HFFc6 (cell line): ENCODE measurements at places on chromosomes 4 and X. TPM values are rescaled to one million over a fixed set of nuclear protein-coding genes. Genes with fewer than 3 reads are reported as not detected.

- H3K4me3 ChIP-seq: no peak overlapping the region
- peaks cover 33% of the 10 kb centered on the region for H3K36me3 ChIP-seq
- H3K4me1 ChIP-seq: peaks cover 8% of the 10 kb centered on the region; the same call in 1 of the 2 replicates
- H3K27me3 ChIP-seq: peaks cover 7% of the 10 kb centered on the region
- no peak for DNase-seq
These were observed 41.1 kb downstream of the NELFA start for GRCh38 chr4:1967512-1968149.

GRCh38 chr4:70623323-70623722, 5.2 kb upstream of the ENAM start:
- DNase-seq: no peak
- H3K27ac ChIP-seq: no peak overlapping the region
- peaks cover 2% of the 10 kb centered on the region; the same call in 1 of the 2 replicates for H3K27me3 ChIP-seq
- H3K4me1 ChIP-seq: peaks cover 5% of the 10 kb centered on the region; the same call in 1 of the 2 replicates
- H3K4me3 ChIP-seq: no peak overlapping the region

- no peak overlapping the region for H3K4me3 ChIP-seq
- H3K27me3 ChIP-seq: no peaks in the 10 kb centered on the region
- H3K4me1 ChIP-seq: peaks cover 17% of the 10 kb centered on the region
- H3K27ac ChIP-seq: no peak overlapping the region
These were observed 22.6 kb downstream of the RASSF6 start for GRCh38 chr4:73597594-73597993.

DNA sequence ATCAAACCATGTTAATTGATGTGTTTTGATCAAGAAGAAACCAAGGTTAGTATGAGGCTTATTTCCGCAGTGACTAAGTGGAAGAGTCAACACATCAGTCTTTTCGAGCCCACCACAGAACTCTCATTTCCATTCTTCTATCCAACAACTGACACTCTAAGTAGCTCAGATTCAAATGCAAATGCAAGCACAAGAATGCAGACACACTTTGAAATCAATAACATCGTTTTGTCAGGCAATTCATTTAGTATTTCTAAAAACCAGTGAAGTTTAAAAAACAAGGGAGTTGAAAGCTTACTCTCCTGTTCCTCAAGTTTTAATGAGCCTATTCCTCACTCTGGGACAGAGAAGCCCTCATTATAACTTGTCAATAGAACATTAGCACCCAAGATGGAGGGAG, 433.1 kb downstream of the ZIC3 start:
- no peaks in the 10 kb centered on the region for H3K36me3 ChIP-seq
- no peak overlapping the region for H3K4me3 ChIP-seq
- H3K27ac ChIP-seq: no peak overlapping the region
- H3K27me3 ChIP-seq: no peaks in the 10 kb centered on the region
- DNase-seq: no peak

DNA sequence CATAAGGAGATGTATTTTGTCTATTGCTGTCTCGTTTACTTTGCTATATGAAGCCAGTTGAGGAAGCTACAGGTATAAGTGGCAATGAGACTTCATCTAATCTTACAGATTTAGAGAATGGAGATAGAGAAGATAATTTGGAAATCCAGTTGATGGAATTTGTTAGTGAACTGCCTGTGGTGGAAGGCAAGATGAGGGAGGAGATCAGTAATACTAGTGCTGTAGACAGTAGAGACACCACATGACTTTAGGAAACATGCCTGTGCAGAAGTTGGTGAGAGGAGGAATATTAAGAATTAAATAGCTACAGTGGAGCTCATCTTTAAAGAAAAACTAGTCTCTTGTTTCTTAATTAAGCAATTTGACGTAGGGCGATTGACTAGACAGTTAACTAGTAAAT, 51.3 kb downstream of the RBPJ start:
- no peak overlapping the region for H3K4me3 ChIP-seq
- H3K27ac ChIP-seq: peak overlapping the region; percentile 77
- H3K4me1 ChIP-seq: peaks cover 71% of the 10 kb centered on the region

- DNase-seq: no peak
- peaks cover 36% of the 10 kb centered on the region for H3K4me1 ChIP-seq
- no peaks in the 10 kb centered on the region for H3K27me3 ChIP-seq
- H3K4me3 ChIP-seq: no peak overlapping the region
- H3K27ac ChIP-seq: no peak overlapping the region; the same call in 1 of the 2 replicates
These were observed 8.3 kb upstream of the FAM200B start for GRCh38 chr4:15673337-15673736.

DNA sequence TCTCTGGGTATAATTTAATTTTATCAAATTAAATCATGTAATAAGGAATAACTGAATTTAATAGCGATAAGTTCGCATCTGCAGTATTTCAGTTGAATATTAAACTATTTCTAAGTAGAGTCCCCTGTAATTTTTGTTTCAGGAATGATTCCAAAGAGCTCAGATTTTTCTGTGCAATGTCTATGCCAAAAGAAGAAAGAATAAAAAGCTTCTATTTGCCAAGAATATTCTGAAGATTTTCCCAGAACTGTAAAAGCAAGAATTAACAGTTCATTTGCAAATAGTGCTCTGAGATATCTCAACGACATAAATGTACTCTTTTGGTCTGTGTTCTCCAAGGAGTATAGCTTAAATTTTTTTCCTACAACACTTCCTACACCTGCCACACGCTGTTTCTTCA, 1242.8 kb upstream of the DIAPH2 start:
- H3K4me1 ChIP-seq: no peaks in the 10 kb centered on the region
- no peaks in the 10 kb centered on the region; the same call in 1 of the 2 replicates for H3K27me3 ChIP-seq
- no peak for DNase-seq
- no peaks in the 10 kb centered on the region for H3K36me3 ChIP-seq
- no peak overlapping the region for H3K27ac ChIP-seq
- H3K4me3 ChIP-seq: no peak overlapping the region

- no peak for DNase-seq
- no peaks in the 10 kb centered on the region for H3K36me3 ChIP-seq
- no peaks in the 10 kb centered on the region for H3K27me3 ChIP-seq
- H3K4me3 ChIP-seq: no peak overlapping the region
These were observed 2.9 kb downstream of the NDST4 start for GRCh38 chr4:115110191-115111181.

Gene GPR101
- total RNA-seq: not detected in 3 replicates

Gene GAGE1
- total RNA-seq: not detected in 2 replicates

- H3K27ac ChIP-seq: no peak overlapping the region
- no peak for DNase-seq
- no peaks in the 10 kb centered on the region; the same call in 1 of the 2 replicates for H3K27me3 ChIP-seq
- H3K4me1 ChIP-seq: no peaks in the 10 kb centered on the region
- H3K36me3 ChIP-seq: no peaks in the 10 kb centered on the region
- no peak overlapping the region for H3K4me3 ChIP-seq
These were observed 236.9 kb upstream of the GPC4 start for GRCh38 chrX:133652185-133652584.

DNA sequence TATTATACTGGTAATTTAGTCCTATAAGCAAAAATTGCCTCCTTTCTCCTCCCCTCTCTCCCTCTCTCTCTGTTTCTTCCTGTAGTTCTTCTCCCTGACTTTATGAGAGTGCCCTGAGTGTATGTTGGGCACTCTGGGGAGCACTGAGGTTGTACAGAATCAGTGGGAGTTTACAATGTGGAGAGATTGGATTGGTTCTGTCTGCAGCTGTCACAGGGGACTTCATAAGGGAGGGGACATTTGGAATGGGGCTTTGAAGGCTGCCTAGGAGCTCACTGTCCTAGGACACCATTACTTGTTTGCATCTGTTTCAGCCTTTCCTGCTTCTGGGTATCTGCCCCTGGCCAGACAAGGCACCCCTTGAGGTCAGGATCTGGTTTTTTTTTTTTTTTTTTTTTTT, 22.9 kb downstream of the SH3TC1 start:
- H3K4me3 ChIP-seq: no peak overlapping the region
- no peak overlapping the region for H3K27ac ChIP-seq
- H3K36me3 ChIP-seq: no peaks in the 10 kb centered on the region
- peaks cover 12% of the 10 kb centered on the region for H3K4me1 ChIP-seq
- DNase-seq: no peak

- no peak overlapping the region for H3K27ac ChIP-seq
- H3K4me1 ChIP-seq: no peaks in the 10 kb centered on the region; the same call in 1 of the 2 replicates
- no peaks in the 10 kb centered on the region; the same call in 1 of the 2 replicates for H3K27me3 ChIP-seq
- H3K36me3 ChIP-seq: no peaks in the 10 kb centered on the region
- DNase-seq: peak; percentile 43
These were observed 1.2 kb downstream of the PNPLA4 start for GRCh38 chrX:7925867-7926472.

- H3K27me3 ChIP-seq: no peaks in the 10 kb centered on the region; the same call in 1 of the 2 replicates
- H3K4me1 ChIP-seq: peaks cover 16% of the 10 kb centered on the region
- DNase-seq: no peak
- no peak overlapping the region for H3K4me3 ChIP-seq
- H3K27ac ChIP-seq: no peak overlapping the region
These were observed 51.0 kb downstream of the NSG1 start for GRCh38 chr4:4437798-4438470.

- no peaks in the 10 kb centered on the region for H3K27me3 ChIP-seq
- no peaks in the 10 kb centered on the region for H3K36me3 ChIP-seq
- DNase-seq: no peak
- H3K4me1 ChIP-seq: no peaks in the 10 kb centered on the region
- H3K4me3 ChIP-seq: no peak overlapping the region
These were observed 239.3 kb downstream of the GRIA2 start for GRCh38 chr4:157459785-157460184.

GRCh38 chr4:53476232-53477037, 99.0 kb downstream of the FIP1L1 start:
- H3K27ac ChIP-seq: peak overlapping the region; percentile 97
- peak; percentile 99 for DNase-seq
- peaks cover 5% of the 10 kb centered on the region; the same call in 1 of the 2 replicates for H3K36me3 ChIP-seq
- H3K4me1 ChIP-seq: peaks cover 65% of the 10 kb centered on the region
- H3K4me3 ChIP-seq: peak overlapping the region; percentile 78

- H3K27me3 ChIP-seq: no peaks in the 10 kb centered on the region
- H3K36me3 ChIP-seq: peaks cover 17% of the 10 kb centered on the region; the same call in 1 of the 2 replicates
These were observed 6.9 kb downstream of the UBA1 start for GRCh38 chrX:47200385-47201150.

Gene CA5B
- 4.1 to 8.3 TPM (median 5.1 TPM) in 3 replicates for total RNA-seq

DNA sequence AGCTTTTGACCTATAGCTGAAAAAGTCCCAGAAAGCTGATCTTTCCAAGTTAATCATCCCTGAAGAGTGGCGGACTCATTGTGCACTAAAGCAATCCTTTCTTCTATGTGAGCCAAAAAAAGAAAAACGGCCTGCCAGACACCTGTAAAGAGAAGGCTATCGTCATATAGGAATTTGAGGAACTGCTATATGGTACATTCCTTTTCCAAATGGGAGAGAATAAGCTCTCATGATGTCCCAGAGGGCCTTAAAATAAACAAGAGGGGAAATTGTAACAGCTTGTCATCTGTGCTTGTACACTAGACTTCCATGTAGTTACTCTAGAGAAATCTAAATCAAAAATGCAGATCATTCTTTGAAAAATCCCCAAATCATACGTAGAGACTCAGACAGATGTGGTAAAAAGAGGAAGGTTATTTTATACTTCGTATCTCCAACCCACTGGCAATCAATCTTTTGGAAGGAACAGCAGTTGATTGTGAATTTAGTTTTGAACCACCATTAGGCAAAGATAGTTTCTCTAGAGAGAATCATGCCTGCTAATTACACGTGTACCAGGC, 26.1 kb downstream of the GPR174 start:
- H3K4me3 ChIP-seq: no peak overlapping the region
- H3K27me3 ChIP-seq: no peaks in the 10 kb centered on the region
- no peaks in the 10 kb centered on the region for H3K4me1 ChIP-seq
- no peak for DNase-seq
- H3K27ac ChIP-seq: no peak overlapping the region

DNA sequence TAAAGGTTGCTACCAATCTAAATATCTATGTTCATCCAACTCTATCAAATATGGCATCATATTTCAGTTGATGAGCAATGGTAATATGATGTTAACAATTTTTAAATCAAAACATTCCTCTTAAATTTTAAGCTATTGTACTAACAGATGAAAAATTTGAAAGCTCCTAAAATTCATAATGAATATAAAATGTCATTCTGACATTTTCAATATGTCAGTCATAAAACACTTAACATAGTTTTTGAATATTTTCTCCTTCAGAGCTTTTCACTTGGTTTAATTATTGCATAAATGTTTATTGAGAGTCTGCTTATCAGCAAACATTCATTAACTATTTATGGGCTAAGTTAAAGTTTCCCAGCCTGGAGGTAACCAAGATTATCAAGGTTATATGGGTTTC, 11.8 kb downstream of the ARSJ start:
- no peak for DNase-seq
- H3K4me1 ChIP-seq: peaks cover 72% of the 10 kb centered on the region
- H3K36me3 ChIP-seq: peaks cover 47% of the 10 kb centered on the region
- H3K27me3 ChIP-seq: no peaks in the 10 kb centered on the region
- no peak overlapping the region for H3K4me3 ChIP-seq
- no peak overlapping the region for H3K27ac ChIP-seq

- peaks cover 2% of the 10 kb centered on the region; the same call in 1 of the 2 replicates for H3K27me3 ChIP-seq
- H3K36me3 ChIP-seq: peaks cover 13% of the 10 kb centered on the region
- peak overlapping the region; percentile 95 for H3K4me3 ChIP-seq
- peak overlapping the region; percentile 86 for H3K27ac ChIP-seq
- no peak for DNase-seq
- peaks cover 47% of the 10 kb centered on the region for H3K4me1 ChIP-seq
These were observed 587 bp downstream of the TACC3 start for GRCh38 chr4:1721666-1722550.

DNA sequence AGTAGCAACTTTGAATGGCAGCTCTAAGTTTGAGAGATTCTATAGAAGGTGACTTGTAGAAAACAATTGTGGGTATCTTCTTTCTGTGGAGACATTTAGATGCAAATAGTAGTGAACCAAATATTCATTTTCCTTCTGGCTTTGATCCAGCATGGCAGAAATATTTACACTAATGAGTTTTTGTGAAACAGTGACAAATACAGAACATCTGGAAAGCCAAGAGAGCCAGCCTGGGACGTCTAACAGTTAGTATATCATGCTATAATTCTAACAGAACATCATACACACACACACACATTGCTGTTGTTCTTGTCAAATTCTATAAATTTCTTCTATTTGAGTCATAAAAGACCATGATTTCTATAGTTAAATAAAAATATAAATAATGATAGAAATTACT, 1777.9 kb downstream of the ARAP2 start:
- no peak for DNase-seq
- H3K36me3 ChIP-seq: no peaks in the 10 kb centered on the region
- no peak overlapping the region for H3K27ac ChIP-seq
- no peak overlapping the region for H3K4me3 ChIP-seq

Gene CYSLTR1
- not detected in 3 replicates for total RNA-seq

Gene PPARGC1A
- total RNA-seq: not detected in 3 replicates

Gene RIBC1
- 0.31 and 0.42 TPM in 2 replicates for total RNA-seq

- DNase-seq: no peak
- no peaks in the 10 kb centered on the region; the same call in 1 of the 2 replicates for H3K27me3 ChIP-seq
- H3K36me3 ChIP-seq: no peaks in the 10 kb centered on the region
- 0 out of 2 replicates have a peak, but pooled peaks cover 12% of the 10 kb centered on the region for H3K4me1 ChIP-seq
- H3K27ac ChIP-seq: no peak overlapping the region
These were observed 191.4 kb downstream of the MGST2 start for GRCh38 chr4:139857021-139857420.

- no peaks in the 10 kb centered on the region for H3K27me3 ChIP-seq
- no peaks in the 10 kb centered on the region for H3K4me1 ChIP-seq
- no peak for DNase-seq
- no peak overlapping the region for H3K27ac ChIP-seq
- no peak overlapping the region for H3K4me3 ChIP-seq
These were observed 416.0 kb upstream of the GALNTL6 start for GRCh38 chr4:171397175-171397574.
